ENCODE measurements at places on chromosomes 7 and 10.

DNA sequence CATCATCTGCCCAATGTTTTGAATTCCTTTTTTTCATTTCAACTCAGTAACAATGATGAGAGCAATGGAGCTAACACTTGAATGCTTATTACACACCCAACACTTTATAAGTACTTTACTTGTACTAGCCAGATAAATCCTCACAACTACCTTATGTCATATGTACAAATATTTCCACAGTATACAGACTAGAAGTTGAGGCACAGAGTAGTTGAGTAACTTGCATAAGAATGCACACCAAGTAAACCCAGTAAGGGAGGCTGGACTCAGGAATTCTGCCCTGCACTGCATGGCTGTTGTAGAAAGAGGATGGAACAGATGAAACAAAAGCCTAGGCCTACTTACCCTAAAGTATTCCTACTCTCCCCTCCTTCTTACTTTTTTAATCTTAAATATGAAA is 15.8 kb downstream of the DPY19L1 start:
- DNase-seq = no peak

DNA sequence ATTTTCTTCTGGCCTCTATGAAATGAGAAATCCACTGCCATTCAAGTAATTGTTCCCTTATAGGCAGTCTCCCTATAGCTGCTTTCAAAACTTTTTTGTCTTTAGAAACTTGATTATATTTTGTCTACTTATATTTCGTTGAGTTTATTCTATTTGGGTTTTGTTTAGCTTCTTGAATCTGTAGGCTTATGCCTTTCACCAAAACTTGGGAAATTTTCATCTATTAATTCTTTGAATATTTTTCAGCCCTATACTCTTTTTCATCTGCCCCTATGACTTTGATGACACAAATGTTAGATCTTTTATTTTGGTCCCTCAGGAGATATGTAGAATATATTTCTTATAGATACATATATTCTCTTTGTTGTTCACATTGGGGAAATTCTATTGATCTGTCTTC is 48.3 kb upstream of the HHEX start:
- no peak for DNase-seq

DNA sequence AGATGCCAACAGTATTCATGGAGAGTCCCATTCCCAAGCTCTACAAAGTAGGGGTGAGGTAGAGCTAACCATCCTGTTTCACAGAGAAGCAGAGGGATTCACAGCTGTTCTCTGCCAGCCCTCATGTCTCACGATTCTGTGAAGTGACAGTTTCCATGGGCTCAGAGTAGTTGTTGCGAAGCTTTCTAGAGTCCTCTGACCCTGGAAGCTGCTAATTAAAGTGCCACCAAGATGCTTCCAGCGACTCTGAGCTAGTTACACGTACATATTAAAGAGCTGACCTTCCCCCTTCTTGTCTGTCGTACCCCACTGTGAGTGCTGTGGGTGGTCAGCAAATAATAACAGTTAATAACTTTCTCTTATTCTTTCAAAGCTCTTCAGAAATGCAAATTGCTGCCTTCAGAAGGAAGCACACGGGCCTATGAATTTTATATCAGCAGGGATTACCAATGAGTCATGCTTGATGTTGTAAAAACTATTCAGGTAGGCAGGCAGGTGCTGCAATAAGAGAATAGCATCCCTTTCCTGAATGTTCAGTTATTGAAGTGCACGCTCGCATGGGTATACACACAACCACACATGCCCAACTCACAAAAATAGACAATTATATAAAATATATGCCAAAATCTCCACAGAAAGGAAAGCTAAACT is 34.1 kb downstream of the DNAJB9 start:
- no peak for DNase-seq

- no peak for DNase-seq
Measured at GRCh38 chr7:116911801-116912200, 41.5 kb upstream of the ST7 start.

- no peak for DNase-seq
Measured at GRCh38 chr10:104447906-104448305, 94.3 kb downstream of the CFAP58 start.

DNA sequence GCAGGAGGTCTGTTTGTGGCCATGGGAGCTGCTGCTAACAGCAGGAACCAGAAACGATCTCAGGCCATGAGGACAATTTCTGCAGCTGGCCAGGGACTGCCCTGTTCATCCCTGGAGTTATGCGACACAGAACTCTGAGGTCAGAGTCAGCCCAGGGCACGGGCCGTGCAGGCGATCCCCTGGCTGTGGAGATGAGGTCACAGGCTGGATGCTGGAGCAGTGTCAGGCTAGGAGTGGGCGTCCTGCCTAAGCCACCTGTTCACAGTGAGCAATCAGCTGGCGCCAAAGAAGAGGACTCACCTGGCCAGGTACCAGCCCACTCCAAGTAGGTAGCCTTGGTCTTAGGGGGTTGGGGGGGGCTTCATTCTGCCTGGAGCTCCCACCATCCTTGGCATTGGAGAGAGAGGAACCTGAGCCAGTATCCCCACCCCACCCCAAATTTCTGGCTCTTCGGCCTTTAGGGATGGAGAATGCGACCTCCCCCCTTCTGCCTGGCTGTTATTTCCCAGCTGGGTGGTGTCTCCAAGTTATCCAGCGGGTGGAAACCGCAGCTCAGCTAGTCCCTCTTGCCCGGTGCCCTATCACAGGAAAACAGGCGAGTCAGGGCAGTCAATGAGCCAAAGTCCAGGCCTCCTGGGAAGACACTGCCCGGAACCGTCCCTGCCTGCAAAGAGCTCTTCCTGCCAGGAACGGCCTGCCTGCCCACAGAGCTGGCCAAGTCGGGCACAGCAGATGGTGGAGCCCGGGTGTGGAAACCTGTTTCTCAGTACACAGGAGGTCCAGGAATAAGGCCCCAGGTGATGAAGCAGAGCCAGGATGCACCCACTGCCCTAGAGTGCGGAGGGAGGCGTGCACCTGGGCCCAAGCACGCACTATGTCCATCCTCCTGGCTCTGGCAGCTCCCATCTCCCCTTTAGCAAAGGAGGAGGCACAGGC is 1.8 kb upstream of the TTYH3 start:
- no peak for DNase-seq

GRCh38 chr7:95322854-95323253 is 1.5 kb downstream of the PON1 start:
- no peak for DNase-seq

- no peak for DNase-seq
Measured at GRCh38 chr7:92873776-92874175, 37.4 kb upstream of the CDK6 start.

- no peak for DNase-seq
Measured at GRCh38 chr10:72173262-72173618, 42.6 kb upstream of the ANAPC16 start.

- no peak for DNase-seq
Measured at GRCh38 chr10:55224007-55224781, 423.2 kb upstream of the PCDH15 start.

- DNase-seq = no peak
Measured at GRCh38 chr10:127423218-127423915, 125.7 kb upstream of the NPS start.

DNA sequence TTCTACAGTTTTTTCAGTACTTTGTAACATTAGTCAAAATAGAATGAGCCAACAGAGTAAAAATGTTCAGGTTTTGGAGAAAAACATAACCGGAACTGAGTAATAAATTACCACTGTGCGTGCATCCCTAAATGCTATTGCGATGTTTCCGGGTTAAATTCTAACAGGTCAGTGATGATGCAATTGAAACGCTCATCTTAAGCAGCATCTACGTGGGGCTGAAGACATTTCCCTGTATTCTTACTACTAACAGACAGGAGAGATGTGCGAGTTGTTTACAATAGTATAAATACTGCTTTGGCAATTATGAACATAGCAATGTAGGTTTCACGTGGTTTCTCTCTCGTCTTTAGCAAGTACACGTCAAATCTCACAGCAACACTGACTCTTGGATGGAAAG is 149.4 kb downstream of the USP6NL start:
- no peak for DNase-seq

- peak; percentile 92 for DNase-seq
Measured at GRCh38 chr7:28685644-28686417, 272.3 kb downstream of the TRIL start.

GRCh38 chr7:54541669-54542625 is at the start of gene VSTM2A:
VSTM2A (plus strand) TSS chr7:54542375; CDS start chr7:54542731, 356 bp downstream.
- peak; percentile 70 for DNase-seq

DNA sequence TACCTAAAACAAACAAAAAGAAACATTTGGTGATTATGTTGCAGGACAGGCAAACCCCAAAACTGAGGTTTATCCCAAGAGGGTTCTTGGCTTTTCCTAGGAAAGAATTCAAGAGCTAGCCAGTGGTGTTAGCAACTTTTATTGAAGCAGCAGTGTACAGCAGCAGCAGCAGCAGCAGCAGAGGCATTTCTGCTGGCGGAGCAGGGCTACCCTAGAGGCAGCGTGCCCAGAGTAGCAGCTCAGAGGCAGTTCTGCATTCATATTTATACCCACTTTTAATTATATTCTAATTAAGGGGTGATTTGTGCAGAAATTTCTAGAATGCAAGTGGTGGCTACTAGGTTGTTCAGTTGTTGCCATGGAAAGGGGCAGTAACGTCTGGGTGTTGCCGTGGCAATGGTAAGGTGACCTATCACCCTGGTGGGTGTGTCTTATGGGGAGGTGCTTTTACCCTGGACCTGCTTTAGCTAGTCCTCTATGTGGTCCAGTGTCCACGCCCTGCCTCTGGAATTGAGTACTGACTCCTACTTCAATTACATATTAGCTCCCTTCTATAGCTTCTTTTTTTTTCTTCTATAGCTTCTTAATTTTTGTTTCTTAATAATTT is 53.9 kb downstream of the VCL start:
- no peak for DNase-seq

DNA sequence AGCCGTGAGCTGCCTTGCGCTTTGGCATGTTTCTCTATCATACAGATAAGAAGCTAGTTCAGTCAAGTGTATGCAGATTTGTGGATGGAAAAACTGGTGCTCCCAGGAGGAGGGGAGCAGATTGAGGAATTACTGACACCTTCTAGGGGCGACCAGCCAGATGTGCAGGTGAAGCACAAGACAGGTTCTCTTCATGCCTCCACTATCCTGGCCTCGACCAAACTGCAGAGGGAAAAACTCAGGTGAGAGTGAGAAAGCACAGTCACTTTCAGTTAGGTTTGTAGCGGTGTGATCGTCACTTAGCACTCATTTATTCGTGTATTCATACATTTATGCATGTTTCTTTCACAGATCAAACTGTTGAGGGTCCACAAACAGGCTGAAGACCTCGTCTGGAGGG is 600 bp upstream of the DBNL start:
- no peak for DNase-seq

- no peak for DNase-seq
Measured at GRCh38 chr10:26555719-26556368, 117.7 kb downstream of the APBB1IP start.

- no peak for DNase-seq
Measured at GRCh38 chr7:91330191-91330808, 66.1 kb downstream of the FZD1 start.

DNA sequence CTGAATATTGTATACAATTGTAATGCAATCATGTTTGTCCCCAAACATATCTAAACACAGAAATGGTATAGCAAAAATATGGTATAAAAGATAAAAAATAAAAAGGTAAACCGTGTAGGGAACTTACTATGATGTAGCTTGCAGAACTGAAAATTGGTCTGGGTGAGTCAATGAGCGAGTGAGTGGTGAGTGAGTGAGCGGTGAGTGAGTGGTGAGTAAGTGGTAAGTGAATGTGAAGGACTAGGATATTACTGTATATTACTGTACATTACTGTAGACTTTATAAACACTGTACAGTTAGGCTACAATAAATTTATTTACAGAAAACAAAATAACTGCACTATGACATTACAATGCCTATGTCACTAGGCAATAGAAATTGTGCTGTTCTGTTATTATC is 1163.2 kb upstream of the SORCS1 start:
- no peak for DNase-seq

- DNase-seq = no peak
Measured at GRCh38 chr10:2837674-2838073, 229.7 kb upstream of the PFKP start.

GRCh38 chr10:132548106-132548823 is 10.7 kb downstream of the INPP5A start:
- no peak for DNase-seq

GRCh38 chr7:23067271-23067670 is 38.3 kb upstream of the KLHL7 start:
- DNase-seq = no peak

DNA sequence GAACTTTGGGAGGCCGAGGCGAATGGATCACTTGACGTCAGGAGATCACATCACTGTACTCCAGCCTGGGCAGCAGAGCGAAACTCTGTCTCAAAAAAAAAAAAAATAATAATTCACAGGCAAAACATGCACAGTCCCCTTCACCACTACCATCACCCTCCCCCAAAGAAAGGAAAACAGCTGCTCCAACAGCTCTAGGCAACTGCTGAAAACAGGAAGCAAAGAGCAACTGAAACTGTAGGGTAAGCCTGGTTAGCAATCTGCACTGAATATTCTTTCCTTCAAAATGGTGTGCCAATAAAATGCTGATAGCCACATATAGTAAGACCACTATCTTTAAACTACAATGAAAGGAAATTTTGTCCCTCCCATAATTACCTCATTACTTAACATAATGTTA is 11.8 kb downstream of the NT5C2 start:
- no peak for DNase-seq

DNA sequence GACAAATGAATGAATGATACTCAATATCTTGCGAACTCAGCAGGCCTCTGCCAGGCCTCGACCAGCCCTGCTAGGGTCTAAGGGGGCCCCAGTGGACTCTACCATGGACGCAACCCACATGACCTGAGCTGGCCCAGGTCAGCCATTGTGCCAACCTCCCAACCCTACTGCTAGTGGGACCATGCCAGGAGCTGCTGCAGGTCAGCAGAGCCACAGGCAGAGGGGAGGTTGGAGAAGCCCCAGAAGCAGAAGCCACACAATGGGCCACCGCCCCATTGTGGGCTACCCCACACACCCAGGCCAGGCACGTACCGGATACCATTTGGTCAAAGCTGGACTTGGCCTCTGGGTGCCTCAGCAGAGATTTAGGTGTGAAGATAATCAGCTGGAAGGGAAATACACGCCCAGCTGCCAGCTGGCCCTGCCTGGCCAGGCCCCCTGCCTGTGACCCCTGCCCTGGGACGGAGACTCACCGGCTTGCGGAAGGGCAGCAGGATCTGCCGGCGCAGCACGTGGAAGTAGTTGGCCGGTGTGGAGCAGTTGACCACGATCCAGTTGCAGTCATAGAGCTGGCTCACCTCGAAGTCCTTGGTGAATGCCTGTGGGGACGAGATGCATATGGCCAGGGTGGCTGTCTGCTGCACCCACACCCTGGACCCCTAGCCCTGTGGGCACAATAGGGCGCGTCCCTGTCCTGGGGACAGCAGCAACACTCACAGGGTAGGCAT is 24.5 kb downstream of the OGDHL start:
- no peak for DNase-seq

DNA sequence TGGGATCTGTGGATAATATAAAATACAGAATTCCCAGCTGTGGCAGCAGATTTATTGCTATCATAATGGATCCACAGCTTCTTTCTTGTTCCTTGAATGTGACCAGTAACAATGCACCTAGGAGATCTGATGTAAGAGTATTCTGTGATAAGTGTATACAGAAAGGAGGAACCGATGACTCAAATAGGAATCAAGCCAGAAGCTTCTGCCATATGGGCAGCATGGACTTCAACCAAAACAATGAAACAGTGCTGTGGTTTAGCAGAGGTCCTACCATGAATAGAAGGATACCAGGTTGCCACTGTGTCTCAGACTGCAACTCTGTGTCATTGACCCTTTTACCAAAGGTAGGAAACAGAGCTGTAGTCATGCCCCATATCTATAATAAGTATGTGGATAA is 81.8 kb downstream of the PTPRZ1 start:
- DNase-seq = no peak

GRCh38 chr10:101126684-101127628 is 4.1 kb upstream of the TLX1 start:
- DNase-seq = no peak
